ENCODE measurements at places on chromosomes 12 and 14.

DNA sequence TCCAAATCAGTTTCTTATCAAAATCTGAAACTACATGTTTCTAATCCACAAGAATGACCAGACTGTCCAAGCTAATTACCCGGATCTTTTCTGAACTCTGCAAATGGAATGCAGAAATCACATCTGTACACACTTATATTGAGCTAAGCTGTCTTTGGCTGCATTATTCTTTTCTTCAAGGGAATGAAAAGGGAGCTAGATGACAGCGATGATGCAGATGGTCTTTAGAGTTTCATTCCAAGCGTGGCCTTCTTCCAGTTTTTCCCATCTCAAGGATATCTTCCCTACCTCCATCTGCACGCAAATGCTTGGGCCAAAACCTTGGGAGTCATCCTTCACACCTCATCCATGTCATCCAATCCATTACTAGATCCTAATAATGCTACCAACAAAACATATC is 12.6 kb downstream of the KCNH5 start:
- no peak for DNase-seq

- DNase-seq: no peak
These were observed 9.4 kb downstream of the ANKRD9 start for GRCh38 chr14:102500158-102500662.

GRCh38 chr14:71467361-71467811 is 464.8 kb upstream of the RGS6 start:
- no peak for DNase-seq

DNA sequence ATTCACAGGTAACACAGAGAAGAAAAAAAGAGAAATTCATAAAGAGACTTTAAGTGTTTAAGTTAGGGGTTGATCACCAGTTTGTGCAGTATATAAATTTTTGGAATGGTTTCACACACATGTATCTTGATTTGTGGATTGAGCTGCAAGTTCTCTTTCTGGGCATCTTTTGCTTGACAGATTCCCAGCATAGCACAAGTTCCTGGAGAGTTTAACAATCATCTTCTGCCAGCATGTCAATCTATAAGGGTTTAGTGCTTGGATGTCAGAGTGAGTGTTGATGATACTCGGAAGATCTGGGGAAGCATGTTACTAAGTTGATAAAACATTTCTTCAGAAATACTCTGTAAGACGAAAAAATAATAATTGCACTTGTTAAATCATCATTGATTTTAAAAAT is 43.9 kb upstream of the FGF6 start:
- no peak for DNase-seq

- DNase-seq: no peak
These were observed 216.4 kb downstream of the KLHL28 start for GRCh38 chr14:44745371-44745770.

DNA sequence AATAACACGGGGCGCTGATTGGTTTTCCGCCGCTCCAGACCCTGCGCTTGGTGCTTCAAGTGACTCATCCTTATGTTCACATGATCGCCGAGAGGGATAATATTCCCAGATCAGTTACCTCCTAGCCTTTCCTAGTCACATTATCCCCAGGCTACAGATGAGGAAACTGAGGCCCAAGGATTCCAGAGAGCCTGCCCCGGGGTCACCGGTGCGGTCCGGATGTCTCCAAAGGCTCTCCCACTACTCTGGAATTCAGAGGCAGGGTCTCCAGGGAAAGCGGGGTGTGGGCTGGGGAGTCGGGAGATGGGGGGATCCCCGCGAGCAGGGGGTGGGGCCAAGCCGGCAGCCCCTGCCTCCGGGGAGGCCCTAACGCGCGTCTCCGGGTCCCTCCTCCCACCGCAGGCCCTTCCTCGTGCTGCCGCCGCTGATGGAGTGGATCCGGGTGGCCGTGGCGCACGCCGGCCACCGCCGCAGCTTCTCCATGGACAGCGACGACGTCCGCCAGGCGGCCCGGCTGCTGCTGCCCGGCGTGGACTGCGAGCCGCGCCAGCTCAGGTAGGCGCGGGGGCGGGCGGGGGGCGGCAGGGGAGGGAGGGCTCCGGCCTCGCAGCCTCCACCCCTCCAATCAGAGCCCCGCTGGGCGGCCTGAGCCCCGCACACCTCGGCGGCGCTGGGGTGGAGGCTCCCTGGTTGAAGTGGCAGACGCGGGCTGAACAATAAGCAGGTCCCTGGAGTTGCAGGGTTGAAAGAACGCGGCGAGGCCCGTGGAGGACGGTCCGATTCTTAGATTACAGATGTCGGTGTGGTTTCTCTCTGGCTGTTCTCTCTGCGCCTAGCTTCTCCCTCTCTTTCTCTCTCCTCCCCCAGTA is 104.6 kb upstream of the PWP1 start:
- no peak for DNase-seq

DNA sequence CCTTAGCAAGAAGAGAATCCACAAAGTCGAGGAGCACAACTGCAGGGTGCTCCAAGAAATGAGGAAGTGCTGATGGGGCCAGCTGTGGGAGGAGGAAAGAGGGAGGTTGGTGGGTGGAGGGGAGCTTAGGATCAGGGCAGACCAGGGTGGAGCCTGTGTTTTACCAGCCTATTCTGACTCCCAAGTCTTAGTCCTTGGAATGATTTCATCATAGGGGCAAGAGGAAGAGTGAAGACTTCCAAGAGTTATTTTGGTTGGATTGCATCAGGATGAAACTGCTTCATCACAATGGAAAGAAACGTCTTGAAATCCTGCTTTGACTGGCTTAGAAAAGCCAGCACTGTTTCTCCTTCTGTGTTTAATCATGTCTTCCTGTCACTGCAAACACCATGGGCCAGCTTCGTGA is 194.0 kb downstream of the DPF3 start:
- DNase-seq: no peak
